SK-N-SH (cell line): ENCODE measurements at places on chromosomes 2 and 18.

DNA sequence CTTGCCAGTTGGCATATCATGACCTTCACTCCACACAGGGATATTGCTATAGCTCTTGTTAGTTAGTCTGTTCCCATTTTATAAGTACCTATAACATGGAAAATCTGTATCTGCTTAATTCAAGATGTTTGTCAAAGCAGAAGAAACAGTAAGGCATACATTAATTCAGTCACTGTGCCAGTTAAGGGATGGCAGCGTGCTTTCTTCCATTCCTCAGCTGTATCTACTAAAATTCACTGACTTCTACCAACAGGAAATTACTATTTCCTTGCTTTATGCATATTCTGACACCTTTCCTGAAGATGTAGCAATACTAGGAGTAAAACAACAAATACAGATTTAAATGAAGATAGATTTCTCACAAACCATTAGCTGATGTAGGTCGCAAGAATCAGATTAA, 59.9 kb downstream of the RNF152 start:
- DNase-seq: no peak

- DNase-seq: no peak
Observed at GRCh38 chr2:27959496-27959895, 69.0 kb downstream of the BABAM2 start.

GRCh38 chr2:119429225-119429981, 2.3 kb upstream of the TMEM37 start:
- no peak for DNase-seq

- no peak for DNase-seq
Observed at GRCh38 chr18:3248658-3249359, 1.2 kb downstream of the MYL12A start.

DNA sequence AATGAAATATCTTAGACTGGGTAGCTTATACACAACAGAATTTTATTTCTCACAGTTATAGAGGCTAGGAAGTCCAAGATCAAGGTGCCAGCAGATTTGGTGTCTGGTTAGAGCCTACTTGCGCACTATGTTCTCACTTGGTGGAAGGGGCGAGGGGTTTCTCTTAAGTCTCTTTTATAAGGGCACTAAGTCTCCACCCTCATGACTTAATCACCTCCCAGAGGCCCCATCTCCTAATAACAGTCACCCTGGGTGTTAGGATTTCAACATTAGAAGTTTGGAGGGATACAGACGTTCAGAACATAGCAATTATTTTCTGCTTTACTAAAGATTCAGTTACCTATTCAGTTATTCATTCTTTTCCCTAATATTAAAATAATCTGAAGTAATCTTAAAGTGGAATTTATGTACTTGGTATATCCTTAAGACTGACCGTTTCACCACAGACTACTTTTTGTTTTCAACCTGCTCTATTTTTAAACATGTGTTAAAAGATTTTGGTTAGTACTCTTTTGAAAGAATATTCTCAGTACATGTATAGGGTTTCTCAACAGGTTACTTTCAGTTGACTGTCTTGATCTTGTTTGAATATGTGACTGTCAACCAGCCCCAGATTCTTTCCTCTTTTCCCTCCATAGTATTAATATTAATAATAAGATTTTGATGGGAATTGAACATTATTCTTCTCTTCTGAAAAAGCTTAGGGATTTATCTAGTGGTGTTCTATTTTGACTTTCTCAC, 130.0 kb downstream of the TAF4B start:
- no peak for DNase-seq
